ENCODE measurements at places on chromosomes 11 and 22. TPM values are rescaled to one million over a fixed set of nuclear protein-coding genes. Genes with fewer than 3 reads are reported as not detected.

LGALS1 gene
- total RNA-seq = 1,296 TPM

ANGPTL5 gene
- total RNA-seq = 0.14 TPM

MMP8 gene
- not detected for total RNA-seq

APOL5 gene
- not detected for total RNA-seq

IFITM10 gene
- total RNA-seq = 2.3 TPM

PLA2G3 gene
- not detected for total RNA-seq

JHY gene
- total RNA-seq = 2.8 TPM

SCGB2A2 gene
- not detected for total RNA-seq

THYN1 gene
- total RNA-seq = 17.7 TPM

INS gene
- total RNA-seq = not detected

CNIH2 gene
- 2.6 TPM for total RNA-seq

FGF19 gene
- 0.12 TPM for total RNA-seq

C11orf86 gene
- 50.6 TPM for total RNA-seq

MUC2 gene
- total RNA-seq = 0.16 TPM

SLC22A25 gene
- total RNA-seq = not detected

PANX3 gene
- total RNA-seq = not detected

MIOX gene
- total RNA-seq = not detected

LRRC55 gene
- not detected for total RNA-seq

F2 gene
- 2.3 TPM for total RNA-seq

FJX1 gene
- 28.2 TPM for total RNA-seq

KCNK4 gene
- 0.07 TPM for total RNA-seq

OVOL1 gene
- not detected for total RNA-seq
